ENCODE measurements at places on chromosomes 4 and X.

DNA sequence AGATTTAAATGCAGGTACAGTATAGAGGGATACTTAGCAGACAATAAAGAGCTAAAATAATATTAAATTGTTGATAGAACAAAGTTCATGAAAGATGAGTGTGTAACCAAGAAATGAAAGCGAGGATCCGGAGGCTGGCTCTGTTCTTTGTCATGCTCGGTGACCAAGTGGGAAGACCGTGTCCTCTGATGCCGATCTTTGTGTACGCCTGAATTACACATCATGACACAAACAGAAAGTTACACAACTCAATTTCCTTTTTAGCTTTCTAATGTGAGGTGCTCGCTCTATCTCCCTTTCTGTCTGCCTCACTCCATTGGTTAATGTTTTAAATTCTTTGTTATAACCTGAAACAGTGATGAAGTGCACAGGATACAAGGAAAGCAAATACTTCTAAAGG lies 114.8 kb upstream of the NEIL3 start:
- DNase-seq = no peak

GRCh38 chr4:3079694-3080123 lies 5.2 kb downstream of the HTT start:
- DNase-seq = no peak

DNA sequence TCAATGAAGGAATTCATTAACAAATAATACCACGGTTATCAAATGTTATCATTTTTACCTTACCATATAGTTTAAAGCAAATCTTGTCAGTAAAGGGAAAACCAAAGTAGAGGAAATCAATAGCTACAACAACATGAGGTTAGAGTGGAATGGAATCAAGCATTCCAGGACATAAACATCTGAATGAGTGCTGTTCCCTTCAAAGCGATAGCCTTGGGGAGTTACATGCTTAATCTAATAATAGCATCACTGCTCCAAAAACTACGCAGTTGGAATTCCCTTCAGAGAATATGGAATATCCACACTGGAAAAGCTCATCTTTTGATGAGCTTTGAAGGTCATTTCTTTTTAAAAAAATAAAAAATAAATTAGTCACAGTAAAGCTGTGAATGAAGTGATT lies 31.2 kb downstream of the PDE5A start:
- peak; percentile 54 for DNase-seq

- DNase-seq = peak; percentile 78
Measured at GRCh38 chr4:28772066-28772465, 1911.4 kb downstream of the STIM2 start.

- peak; percentile 39 for DNase-seq
Measured at GRCh38 chrX:50067435-50068284, 133.1 kb downstream of the AKAP4 start.

DNA sequence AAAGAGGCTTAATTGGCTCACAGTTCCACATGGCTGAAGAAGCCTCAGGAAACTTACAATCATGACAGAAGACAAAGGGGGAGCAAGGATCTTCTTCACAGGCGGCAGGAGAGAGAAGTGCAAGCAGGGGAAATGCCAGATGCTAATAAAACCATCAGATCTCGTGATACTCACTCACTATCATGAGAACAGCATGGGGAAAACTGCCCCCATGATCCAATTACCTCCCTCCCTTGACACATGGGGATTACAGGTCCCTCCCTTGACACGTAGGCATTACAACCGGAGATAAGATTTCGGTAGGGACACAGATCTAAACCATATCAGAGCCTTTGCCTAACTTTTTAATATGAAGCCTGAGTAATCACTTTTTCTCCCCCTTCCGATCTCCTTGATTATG lies 43.7 kb upstream of the MAPK10 start:
- no peak for DNase-seq

DNA sequence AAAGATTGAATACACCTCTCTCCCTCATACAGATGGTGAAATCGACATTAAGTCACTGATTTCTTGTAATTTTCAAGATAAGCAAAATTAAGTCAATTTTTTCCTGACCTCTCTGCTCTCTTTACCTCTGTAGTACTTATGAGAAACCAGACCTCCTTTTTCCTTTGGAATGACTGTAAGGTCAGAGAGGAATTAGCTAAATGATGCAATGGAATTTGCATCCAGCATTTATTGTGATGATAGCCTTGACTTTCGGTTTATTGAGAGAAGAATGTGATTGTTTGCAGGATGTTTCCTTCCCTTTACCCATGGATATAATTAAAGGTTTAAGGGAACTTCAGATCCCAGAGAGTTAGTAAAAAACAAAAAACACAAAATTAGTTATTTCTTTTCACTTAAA lies 22.4 kb downstream of the STK26 start:
- DNase-seq = no peak

- DNase-seq = peak; percentile 97
Measured at GRCh38 chr4:147355847-147356246, 125.0 kb upstream of the EDNRA start.

DNA sequence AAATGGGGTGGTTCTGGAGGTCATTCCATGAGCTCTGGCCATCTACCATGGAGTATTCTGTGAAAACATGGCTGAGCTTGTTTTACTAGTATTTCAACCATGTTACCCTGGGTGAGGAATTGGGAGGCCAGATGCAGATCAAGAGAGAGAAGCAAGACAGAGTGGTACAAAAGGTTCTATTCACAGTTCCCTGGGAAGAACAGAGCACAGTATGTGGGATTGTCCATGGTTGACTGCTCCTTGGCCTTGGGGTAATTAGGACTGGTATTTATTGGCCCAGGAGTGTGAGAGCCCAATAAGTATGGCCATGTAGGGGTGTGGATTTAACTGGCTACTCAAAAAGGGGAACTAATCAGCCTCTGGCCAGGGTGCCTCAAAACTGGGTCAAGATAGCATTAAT lies 239.7 kb upstream of the GATB start:
- no peak for DNase-seq

DNA sequence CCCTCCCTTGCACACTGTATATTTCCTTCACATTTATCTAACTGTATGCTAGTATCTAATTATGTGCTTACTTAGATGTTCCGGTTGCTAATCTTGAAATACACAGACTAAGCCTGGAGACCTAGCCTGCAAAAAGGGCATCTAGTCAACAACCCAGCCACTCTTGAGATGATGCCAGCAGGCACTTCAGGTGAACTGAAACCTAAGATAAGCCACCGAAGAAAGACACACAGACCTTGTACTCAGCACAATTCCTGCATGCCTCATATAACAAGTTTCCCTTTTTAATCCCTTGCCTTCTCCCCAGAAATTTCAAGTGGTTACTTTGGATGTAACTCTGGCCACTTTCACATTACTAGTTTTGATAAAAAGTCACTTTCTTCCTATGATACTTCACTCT lies 2506.6 kb downstream of the ARAP2 start:
- DNase-seq = no peak

GRCh38 chr4:84232309-84233095 lies 266.6 kb downstream of the NKX6-1 start:
- peak; percentile 2 for DNase-seq

- no peak for DNase-seq
Measured at GRCh38 chr4:111404673-111405072, 740.6 kb upstream of the FAM241A start.

DNA sequence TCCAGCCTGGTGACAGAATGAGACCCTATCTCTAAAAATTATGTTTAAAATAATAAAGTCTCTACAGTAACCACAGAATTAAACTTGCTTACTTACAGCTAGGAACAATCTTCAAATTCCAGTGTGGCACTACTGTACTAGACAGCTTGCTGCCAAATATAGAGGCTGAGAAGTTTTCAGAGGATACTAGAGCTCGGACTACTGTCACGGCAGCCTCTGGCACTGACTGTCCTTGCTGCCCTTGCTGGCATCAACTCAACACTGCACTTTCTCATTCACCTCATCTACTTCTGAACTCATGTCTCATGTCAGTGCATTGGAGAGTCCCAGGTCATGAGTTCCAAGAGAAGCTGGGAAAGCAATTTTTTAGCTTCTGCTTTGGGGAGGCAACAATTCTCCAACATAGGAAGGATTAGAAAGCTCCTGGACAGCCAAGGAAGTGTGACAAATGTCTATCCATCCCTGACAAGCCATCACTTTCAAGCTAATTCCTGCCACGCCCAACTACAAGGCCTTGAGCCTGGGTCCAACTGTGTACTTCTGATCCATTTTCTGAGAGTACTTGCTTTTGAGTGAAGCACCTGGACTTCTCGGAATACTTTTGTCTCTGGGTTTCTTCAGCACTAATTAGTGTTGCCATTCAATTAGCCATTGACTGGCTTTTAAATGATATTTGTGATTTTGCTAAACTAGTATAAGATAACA lies 98.6 kb upstream of the NR3C2 start:
- no peak for DNase-seq

GRCh38 chrX:45771114-45771513 lies 570.4 kb upstream of the DIPK2B start:
- DNase-seq = peak; percentile 96

GRCh38 chr4:74933562-74934015 lies 673 bp downstream of the PARM1 start:
- DNase-seq = no peak

GRCh38 chrX:2676794-2677675 lies 14.1 kb upstream of the CD99 start:
- peak; percentile 63 for DNase-seq

GRCh38 chrX:101208152-101208905 lies 11.3 kb upstream of the DRP2 start:
- DNase-seq = peak; percentile 47

- no peak for DNase-seq
Measured at GRCh38 chrX:109733613-109734083, 591 bp upstream of the ACSL4 start.

- DNase-seq = peak; percentile 94
Measured at GRCh38 chr4:7988437-7988836, 48.8 kb upstream of the AFAP1 start.

DNA sequence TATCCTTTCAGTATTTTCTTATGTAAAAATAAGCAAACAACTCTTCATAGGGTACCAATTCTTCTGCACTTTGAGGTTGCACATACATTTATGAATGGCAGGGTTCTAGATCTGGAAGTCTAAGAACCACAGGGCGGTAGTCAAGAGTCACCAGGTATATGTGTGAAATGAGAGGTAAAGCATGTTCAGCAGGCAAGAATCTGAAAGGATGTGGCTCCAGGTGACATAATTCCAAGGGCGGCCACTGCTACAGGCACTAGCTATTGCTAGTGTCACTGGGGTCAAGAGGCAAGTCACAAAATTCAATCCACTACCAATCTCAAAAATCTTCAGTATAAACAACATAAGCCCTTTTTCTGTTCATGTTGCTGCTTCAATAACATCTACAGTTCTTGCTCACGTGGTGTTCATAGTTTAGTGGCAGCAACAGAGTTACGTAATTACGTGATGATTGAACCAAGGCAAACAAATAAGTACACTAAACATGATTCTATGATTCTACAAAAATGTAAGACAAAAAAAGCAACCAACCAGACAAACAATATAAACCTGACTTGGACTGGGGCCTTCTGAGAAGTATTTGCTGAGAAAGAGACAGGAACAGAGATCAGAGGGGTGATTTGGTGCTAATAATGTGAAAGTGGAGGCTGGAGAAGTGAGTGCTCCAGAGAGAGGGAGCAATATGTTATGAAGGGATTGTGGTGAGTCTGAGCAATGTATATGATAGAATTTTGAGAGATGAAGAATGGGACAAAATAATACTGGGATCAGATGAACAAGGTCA lies 101.7 kb downstream of the NAA11 start:
- no peak for DNase-seq

DNA sequence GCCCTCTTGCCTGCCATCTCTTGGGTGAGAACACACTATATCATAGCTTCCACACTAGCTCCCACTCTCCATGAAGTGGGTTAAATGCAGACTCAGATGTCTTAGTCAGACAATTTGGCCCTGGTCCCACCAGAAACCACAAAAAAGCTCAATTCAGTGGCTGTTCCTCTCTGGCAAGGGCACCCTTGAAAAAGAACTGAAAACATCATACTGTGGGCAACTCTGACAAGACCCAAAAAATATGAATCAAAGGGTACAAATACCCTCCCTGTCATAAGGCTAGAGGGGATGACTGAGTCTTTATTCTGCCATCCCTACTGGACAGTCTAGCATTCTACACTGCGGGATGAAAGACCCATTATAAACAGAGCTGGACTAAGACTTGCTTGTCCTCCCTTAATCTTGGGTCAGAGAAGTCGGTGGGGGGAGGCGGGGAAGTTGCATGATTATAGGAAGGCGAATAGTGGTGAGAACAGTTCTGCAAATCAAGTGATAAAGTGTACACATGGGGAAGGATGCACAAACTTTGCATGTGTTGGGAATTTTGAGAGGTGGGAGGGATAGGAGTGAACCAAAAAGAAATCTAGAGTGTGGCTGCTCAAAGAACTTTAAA lies 172.1 kb downstream of the OPHN1 start:
- peak; percentile 44 for DNase-seq

DNA sequence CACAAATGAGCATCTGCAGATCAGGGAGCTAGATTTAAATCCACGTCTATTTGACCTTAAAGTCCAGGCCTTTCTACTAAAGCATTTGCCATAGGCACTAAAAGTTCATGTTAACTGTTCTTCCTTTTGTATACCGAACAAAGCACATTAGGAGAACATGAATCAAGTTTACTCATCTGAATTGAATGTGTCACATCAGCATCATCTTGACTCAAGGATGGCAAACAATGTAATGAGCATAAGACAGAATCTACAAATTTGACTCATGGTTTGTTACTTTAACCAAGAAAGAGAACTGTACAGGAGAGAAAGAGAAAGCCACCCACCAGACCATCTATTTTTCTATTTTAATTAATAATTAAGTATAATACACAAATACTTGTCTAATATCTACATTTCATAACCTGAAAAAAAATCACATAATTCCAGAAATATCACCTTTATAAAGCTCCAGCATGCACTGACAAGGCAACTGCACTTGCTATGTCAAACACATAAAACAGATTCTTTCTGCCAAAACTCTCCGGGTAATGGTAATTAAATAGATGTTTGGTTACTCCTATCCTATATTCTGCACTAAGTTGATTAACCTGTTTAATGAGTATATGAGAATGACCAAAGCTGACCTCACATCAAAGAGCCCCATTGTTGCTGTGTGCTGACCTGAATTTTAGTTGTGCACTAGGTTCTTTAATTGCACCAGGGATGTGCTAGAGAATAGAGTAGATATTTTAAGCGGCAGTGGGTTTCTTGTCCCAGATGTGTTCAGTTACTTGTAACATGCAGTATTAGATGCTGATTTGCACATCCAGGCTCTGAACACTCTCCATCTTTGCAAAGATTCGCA lies 42.5 kb upstream of the LEF1 start:
- DNase-seq = no peak
